ENCODE measurements at places on chromosomes 4 and X.
A peak's percentile ranks its signal among the peaks of the same experiment; 100 is the strongest.

DNA sequence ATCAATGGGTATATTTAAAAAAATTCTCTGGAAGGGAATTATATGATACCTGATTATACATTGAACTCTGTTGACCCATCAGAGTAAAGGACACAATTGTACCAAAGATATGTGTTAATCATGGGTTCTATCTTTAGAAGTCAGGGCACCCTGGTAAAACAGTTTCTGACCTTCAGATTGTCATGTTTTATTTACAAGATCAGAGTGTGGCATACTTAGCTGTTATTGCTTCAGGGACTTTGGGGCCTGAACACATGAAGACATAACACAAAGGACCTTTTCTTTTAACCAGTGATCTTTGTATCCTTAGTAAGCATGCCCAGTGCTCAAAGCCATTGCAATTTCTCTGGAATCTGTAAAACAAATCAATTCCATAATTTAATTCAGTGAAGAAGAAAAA, 204.8 kb upstream of the RPS6KA3 start:
- no peak for DNase-seq

DNA sequence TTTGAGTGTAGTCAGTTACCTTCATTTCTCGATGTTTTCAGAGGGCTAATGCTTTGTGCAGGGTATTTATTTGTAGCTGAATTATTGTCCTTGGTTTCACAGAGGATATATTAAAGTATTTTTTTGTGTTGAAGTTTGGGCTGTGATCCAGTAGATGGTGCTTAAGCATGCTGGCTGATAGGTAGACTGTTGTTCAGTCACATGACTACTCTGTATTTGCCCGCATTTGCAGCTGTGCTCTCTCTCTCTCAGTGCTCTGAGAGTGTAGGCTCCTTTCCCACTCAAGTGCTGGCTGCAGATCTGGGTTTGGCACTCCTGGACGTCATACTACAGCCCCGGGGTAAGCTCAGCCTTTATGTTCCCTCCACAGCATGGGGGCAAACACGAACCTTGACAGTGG, 21.7 kb downstream of the RAB40AL start:
- no peak for DNase-seq

DNA sequence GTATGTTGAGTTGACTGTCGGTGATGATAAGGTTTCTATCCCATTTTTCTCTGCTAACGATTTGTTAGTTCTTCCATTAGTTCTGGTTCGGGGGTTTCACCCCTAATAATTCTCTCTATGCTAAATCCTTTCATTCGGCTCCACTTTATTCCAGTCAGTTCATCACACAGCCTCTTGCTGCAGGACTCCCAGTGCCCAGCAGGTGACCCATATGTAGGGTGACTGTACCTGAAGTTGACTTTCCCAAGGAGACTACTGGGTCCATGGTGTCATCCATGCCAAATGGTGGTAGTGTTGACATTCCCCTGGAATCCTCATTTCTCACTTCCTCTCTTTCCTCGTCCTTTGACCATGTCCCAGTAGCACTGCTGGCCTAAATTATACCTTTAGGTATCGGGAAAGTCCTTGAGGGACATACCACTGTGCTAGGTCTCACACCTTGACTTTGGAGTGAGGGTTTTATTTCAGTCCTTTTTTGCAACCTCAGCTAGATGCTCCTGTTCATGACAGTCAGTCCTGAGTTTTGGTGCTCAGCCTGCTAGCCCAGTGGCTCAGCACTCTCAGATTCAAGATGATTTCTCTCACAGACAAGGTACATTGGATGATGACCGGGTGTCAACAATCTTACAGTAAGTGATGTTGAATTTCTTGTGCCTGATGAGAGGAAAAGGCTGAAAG, 105.1 kb upstream of the ARHGAP24 start:
- no peak for DNase-seq

- no peak for DNase-seq
Measured at GRCh38 chrX:131783555-131784308, 239.4 kb upstream of the STK26 start.

GRCh38 chrX:102808336-102808735, 87.8 kb downstream of the GPRASP3 start:
- no peak for DNase-seq

DNA sequence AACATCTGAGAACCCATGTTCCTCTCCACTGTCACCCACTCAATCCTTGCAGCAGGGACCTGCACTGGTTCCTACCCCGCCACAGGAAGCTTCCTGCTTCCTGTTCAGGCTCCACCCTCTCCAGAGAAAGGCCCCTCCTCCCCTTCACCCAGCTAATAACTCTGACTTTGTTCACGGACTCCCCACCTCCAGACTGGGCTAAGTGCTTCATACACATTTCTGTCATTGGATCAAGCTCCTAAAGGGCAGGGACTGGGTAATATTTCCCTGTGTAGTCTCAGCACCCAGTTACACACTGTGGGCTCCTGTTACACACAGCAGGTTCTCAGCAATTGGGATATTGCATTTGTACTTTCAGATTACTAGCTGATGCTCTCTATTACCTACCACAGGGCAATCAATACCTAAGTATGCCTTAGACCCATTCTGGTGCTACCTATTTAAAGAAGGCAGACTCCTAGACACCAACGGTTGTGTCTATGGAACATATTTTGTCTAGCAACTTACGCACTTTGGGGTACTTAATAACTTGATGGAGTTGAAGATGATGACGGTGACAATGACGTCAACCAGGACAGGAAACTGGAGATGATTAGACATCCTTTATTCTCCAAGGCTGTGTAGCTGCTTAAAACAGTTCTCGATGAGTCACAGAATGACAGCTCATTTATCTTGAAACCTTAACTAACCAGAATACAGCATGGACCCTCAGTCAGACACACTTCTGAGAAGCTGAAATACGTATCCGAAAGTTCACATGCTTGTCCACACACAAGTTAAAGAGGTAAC, 58.1 kb downstream of the MAML3 start:
- DNase-seq, result peak; percentile 16

- peak; percentile 37 for DNase-seq
Measured at GRCh38 chr4:54217642-54218495, 11.2 kb upstream of the PDGFRA start.

DNA sequence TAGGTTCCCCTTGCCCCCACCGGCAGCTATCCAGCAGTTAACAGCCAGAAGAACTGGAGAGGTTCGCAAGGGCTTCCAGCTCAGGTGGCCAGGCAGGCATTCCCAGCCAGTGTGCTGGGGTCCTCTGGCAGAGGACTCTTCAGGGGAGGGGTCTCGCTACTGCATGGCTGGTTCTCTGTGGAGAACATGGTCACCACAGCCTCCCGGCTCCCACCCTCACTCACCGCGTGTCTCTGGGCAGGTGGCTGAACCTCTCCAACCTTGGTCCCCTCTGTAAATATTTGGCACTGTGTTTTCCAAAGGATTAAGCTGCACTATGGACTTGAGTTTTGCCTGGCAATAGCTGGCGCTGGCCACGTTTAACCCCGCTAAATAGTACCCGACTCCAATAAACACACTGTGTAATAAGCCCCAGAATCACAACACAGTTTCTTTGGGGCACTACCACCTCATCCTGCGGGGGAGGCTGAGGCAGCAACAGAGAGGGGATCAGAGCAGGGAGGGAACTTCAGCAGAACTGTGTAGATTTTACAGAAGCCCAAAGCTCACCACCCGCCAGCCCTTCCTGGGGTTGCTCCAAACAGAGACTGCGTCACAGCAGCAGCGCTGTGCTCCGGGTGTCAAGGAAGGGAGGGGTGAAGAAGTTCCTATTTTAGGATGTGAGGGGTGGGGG, 15.2 kb downstream of the BCOR start:
- peak; percentile 35 for DNase-seq

GRCh38 chrX:9682456-9682855, 83.2 kb downstream of the GPR143 start:
- no peak for DNase-seq
